ENCODE measurements at places on chromosomes 13 and 19.

GRCh38 chr13:94513026-94513425 is 33.5 kb upstream of the DCT start:
- DNase-seq = no peak

GRCh38 chr19:48290771-48291488 is 21.0 kb downstream of the ZNF114 start:
- DNase-seq = no peak

- DNase-seq = no peak
Observed at GRCh38 chr13:75024602-75025001, 457.4 kb downstream of the TBC1D4 start.

DNA sequence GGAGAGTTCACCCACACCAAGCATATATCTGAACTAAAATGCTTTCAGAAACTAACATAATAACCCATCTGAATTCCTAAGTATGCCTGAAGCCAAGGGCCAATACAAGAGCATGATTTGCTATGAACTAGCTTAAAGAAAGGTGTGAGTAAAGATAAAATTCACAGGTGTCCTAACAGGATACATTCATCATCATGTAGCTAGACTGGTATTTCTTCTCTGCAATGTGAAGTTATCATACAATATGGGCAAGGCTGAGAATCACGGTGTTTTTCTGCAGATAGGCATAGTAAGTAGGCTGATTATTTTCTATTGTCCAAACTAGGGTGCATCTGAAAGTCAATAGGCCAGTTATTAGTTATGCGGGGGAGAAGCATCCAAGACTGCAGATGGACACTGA is 63.1 kb downstream of the STK24 start:
- no peak for DNase-seq

GRCh38 chr13:22451327-22451741 is 729.4 kb upstream of the SGCG start:
- no peak for DNase-seq

DNA sequence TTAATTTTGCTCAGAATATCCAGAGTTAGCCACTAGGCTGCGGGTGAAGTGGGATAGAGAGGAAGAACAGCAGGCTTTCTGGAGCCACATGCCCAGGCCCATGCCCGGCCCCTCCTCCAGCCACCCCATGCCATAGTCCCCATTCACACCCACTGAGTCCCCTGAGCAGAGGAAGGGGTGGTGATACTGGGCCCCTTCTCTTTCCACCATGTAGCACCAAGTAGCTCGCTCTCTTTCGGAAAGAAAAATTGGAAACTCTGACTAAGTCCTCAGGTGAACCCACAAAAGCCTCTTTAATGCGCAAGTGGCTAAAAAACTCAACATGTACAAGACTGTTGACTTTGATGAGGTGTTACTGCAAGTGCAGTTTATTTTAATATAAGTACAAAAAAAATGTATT is 76.7 kb upstream of the GPR183 start:
- DNase-seq = no peak

DNA sequence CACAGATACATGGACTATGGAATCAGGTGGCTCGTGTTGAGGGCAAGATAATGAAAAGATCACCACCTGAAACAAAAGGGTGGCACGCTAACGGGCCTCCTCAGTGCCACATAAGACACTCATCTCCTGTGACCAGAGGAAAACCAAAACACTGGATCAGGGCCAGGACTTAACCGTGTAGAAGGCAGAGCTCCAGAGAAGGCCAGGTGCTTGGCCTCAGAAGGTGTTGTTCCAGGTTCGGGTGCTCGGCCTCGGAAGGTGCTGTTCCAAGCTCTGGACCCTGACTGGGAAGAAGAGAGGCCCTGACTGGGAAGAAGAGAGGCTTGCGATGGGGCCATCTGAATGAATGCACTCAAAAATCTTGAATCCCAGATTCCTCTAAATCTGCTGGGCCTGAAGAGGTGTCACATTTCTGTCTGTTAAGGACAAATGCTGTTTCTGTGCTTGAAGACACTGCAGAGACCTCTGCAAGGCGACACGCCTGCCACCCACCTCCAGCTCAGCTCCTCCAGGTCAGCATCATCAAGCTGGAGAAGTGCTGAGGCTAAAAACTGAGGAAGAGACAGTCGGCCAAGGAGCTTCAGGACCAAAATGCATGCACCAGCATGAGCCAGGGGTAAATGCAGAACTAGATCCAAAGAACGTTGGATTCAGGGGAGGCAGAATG is 2.7 kb upstream of the RASA3 start:
- DNase-seq = no peak

- no peak for DNase-seq
Observed at GRCh38 chr13:40680659-40681323, 14.3 kb upstream of the FOXO1 start.

DNA sequence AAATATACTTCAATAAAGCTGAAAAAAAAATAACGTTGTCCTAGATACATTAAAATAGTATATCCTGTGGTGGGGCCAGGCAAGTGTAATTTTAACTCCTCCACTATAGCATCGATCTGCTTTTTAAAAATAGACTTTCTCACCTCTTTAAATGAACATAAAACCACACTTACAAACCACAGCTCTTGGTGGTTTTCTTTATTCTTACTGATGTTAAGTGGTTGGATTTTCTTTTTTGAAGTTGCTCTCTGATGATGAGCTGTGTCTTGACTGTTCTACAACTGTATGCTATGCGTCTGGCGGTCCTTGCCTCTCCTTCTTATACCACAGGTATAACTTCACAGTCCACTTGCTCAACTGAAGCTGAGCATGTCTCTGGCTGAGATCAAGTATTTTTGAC is 721.5 kb upstream of the KLHL1 start:
- no peak for DNase-seq

DNA sequence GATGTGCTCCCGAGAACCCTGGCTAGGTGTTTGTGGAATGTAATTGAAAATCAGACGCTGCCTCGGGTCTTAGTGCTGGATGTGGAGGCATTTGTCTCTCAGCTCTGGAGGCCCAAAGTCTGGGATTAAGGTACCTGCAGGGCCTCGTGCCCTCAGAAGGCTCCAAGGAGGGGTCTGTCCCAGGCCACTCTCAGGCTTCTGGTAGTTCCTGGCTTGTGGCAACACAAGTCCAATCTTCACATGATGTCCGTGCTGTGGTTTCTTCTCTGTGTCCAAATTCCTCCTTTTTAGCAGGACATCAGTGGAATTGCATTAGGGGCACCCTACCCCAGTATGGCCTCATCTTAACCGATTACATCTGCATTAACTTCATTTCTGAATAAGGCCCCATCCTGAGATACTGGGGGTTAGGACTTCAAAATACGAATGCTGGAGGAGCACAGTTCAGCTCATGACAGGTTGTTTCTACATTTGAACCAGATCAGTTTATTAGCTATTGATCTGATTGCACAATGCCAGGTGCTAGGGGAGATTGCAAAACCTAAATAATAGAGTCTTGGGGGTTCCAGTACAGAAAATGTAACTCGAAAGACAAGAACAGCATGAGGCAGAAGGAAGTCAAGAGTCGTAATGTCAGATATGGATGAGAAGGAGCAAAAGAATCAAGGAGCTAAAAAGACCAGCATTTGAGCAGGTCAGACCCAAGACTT is 3.9 kb downstream of the ARHGEF7 start:
- DNase-seq = no peak

DNA sequence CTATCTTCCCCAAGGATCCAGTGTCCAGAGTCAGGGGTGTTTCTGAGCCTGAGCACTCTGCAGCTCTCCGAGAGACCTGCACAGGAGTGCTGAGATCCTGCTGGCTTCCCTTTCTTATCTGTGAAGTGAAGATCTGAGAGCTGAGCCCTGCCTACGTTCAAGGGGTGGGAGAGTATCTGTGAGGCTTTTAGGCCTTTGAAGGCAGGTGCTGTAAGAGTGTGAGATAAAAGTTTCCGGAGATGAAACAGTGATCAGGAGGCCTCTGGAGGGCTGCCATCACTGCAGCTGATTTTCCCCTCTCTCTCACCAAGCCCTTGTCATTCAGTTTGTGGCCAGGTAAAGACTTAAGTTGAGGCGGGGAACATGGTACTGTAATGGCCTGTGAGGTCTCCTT is 83.1 kb downstream of the AKAP11 start:
- no peak for DNase-seq

DNA sequence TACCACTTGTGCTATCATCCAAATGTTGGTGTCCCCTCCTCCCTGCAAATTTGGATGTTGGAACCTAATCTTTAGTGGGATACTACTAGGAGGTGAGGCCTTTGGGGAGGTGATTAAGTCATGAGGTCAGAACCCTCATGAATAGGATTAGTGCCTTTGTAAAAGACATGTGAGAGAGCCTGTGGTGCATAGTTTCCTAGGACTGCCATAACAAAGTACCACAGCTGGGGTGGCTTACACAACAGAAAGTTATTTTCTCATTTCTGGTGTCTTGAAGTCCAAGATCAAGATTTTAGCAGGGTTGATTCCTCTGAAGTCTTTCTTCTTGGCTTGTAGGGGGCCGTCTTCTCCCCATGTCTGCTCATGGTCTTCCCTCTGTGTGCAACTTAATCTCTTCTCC is 562.6 kb upstream of the ARGLU1 start:
- DNase-seq = no peak

- DNase-seq = no peak
Observed at GRCh38 chr19:5667751-5668271, 12.5 kb downstream of the MICOS13 start.

DNA sequence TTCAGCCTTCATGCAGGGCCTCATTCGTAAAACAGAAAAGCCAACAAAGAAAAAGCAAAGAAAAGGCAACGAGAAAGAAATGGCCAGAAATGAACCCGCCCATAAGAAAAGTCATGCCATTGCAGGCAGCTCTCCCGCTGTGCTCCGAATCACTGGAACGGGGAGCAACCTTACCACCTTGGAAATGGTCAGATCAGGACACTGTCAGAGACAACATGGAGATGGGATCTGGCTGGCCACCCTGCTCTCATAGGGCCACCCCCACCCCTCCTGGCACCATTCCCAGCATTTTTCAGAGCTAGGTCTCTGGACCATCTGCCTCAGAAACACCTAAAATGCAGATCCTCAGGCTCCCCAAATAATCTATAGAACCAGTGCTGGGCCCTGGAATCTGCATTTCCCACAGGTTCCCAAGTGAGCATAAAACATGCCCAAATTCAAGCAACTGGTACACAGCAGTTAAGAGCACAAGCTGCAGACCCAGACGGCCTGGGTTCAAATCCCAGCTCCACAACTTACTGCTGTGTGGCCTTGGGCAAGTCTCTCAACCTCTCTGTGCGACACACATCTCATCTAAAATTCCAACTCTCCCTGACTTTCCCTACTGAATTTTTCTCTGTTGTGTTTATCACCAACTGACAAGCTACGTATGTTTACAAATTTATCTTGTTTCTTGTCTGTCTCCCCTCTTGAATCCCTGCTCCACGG is 151.6 kb downstream of the IER2 start:
- no peak for DNase-seq

DNA sequence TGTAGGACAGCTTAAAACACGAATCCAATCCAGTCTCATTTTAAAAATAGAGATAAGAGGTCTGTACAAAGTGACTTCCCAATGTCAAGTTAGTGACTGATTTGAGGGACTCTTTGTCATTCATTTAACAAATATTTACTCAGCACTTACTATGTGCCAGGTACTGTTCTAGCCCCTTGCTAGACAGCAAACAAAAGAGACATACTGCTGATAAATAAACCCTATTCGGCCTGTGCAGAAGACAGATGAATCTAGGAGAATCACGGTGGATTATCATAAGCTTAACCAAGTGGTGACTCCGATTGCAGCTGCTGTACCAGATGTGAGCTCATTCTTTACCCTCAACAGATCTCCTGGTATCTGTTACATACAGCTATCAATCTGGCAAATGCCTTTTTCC is 6.4 kb upstream of the ELF1 start:
- DNase-seq = no peak

- no peak for DNase-seq
Observed at GRCh38 chr13:98405107-98405571, 171.8 kb downstream of the STK24 start.

DNA sequence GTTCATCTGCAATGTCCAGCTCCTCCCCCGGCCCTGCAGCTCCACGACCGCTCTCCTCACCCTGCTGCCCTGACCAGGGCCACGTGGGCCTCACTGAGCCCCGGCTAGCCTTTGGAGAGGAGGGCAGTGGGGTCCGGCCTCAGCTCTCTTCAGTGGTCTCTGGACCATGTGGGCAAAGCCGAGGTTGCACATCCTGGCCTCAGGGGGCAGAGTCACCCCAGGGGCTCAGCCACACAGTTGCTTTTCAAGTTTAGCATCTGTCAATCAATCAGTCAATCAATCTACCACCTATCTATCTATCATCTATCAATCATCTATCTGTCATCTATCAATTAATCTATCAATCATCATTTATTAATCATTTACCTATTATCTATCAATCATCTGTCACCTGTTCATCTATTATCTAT is 3.0 kb upstream of the DIRAS1 start:
- DNase-seq = no peak

- DNase-seq = no peak
Observed at GRCh38 chr13:27827646-27828045, 35.4 kb downstream of the GSX1 start.

Data from HFF-Myc (cell line).